ENCODE measurements at places on chromosomes 1 and 21. TPM values are rescaled to one million over a fixed set of nuclear protein-coding genes. Genes with fewer than 3 reads are reported as not detected.

NPHS2 gene
- 444 TPM for polyA plus RNA-seq

GRCh38 chr1:212721388-212722247, 22.0 kb upstream of the BATF3 start:
- no peak for DNase-seq

DNA sequence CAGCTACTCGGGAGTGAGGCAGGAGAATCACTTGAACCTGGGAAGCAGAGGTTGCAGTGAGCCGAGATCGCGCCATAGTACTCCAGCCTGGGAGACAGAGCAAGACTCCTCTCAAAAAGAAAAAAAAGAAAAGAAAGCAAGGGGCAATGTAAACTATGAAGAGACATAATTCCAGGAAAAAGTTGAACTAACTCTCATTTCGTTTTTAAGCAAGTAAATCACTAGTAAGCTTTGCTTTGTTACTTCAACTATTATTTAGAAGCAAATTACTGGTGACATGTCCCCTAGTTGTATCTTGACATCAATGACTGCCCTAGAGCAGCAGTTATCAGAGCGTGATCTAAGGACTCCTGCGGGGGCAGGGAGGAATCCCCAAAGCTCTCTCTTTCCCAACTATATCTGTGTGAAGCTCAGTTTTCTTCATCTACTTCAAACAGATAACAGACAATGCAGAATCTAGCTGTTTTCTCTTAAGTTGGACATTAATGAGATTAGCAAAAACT, 18.7 kb downstream of the CLSTN1 start:
- DNase-seq, result no peak

DNA sequence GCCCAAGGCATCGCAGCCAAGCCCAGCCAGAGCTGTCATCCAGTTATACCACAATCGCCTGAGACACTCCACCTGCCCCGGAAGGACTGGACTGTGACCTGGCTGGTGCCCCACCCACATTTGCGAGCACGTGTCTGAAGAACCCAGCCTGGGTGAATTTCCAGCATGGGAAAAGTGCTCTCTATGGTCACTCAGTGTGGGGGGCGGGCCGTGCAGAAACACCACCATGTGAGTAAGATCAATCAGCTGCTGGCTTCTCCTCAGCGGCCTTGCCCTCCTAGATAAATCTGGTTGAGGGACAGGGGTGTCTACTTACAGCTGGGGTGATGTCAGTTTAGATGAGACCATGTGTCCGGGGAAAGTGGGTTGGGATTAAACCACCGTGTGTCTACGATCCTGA, 44.8 kb downstream of the URB1 start:
- DNase-seq, result no peak

DNA sequence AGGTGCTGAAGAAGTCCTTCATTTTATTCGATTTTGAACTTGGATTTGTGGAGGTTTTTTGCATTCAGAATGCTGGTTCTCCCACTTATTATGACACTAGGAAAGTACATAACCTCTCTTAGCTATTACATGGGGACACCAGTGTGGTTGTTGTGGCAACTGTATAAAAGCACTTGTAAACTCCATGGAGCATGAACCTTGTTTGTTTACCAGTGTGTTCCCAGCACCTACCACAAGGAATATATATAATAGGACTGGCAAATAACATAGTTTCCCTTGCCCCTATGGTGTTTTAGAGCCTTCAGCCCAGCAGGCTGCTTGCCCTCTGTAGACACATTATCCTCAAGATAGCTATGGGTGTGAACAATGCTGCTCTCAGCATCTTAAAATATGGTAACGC, 43.1 kb downstream of the RASSF5 start:
- no peak for DNase-seq

DNA sequence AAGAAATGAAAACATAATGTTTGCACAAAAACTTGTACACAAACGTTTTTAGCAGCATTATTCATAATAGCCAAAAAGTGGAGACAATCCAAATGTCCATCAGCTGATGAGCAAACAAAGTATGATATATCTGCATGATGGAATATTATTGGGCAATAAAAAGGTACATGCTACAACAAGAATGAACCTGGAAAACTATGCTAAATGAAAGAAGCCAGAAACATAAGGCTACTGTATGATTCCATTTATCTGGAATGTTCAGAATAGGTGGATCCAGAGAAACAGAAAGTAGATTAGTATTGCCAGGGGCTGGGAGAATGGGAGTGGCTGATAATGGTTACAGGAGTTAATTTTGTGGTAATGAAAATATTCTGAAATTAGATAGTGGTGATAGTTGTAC, 19.0 kb downstream of the FBXO28 start:
- no peak for DNase-seq

OR2L8 gene
- not detected for polyA plus RNA-seq

SPOCD1 gene
- polyA plus RNA-seq, result 0.26 TPM

DNA sequence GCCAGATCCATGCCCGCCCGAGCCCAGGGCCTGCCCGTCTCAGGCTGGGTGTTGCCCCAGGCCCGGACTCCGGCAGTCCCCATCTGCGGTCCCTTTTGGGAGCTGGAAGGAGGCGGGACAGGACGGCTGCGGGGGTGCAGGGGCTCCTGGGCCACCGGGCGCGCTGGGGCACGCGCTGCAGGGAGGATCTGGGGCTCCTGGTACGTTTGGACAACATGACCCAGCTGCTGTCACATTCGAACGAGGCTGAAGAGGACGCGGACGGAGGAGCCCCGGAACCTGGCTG, 6.6 kb upstream of the CALML6 start:
- DNase-seq, result no peak
